ENCODE measurements at places on chromosomes 11 and 22.

GRCh38 chr11:56716379-56716854 lies 17.5 kb downstream of the OR9G1 start:
- no peak for DNase-seq

GRCh38 chr11:134345237-134345550 lies 13.4 kb downstream of the GLB1L2 start:
- no peak for DNase-seq

DNA sequence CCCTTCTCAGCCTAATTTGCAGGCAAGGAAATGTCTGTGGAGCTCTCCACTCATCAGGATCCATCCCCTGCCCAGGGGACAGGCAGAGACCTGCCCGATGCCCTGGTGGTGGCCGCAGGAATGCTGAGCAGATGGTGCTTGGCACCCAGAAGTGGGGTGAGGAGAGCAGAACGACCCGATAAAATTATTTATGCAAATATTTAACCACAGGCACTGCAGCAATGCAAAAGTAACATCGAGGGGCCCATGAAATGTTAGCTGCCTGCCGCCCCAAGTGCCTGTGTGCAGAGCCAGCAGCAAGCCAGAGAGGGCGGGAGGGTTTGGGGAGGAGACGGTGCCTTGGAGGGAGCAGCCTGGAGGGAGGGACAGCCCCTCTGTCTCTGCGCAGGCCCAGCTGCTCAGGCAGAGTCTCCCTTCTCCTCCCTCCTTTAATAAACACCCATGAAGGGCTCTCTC lies 205.5 kb downstream of the CTTN start:
- DNase-seq, result no peak

DNA sequence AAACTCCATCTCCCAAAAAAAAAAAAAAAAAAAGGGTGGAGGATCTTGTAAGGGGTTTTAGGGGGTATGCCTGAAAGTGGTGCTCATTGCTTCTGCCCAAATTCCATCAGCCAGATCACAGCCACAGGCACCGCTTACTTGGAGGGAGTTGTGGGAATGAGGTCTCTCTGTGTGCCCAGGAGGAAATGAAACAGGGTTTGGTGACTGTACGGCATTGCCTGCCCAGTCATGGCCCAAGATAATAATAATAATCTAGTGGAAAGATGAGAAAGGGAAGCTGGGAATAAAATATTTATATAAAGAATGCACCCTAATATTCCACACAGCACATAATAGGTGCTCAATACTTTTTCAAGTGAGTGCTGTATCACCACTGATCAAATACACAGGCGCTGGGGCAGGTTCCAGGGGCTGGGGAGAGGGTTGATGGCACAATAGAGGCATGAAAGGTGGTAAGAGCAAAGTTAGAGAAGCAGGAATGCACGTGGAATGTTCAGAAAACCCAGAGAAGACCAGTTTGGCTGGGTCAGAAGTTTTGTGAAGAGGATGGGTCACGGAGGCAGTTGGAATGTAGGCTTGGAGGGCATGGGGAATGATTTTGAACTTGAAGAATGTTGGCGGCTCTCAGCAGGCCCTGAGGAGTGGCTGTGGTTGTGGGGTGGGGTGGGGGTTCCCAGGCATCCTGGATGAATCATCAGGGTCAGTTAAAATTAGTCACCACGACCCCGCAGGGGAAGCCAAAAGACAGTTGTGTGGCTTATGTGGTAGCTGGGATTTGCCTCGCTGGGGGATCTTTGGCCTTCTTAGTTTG lies 12.5 kb upstream of the MB start:
- DNase-seq, result no peak

- DNase-seq, result no peak
Observed at GRCh38 chr11:47384498-47384897, 6.2 kb upstream of the SPI1 start.

DNA sequence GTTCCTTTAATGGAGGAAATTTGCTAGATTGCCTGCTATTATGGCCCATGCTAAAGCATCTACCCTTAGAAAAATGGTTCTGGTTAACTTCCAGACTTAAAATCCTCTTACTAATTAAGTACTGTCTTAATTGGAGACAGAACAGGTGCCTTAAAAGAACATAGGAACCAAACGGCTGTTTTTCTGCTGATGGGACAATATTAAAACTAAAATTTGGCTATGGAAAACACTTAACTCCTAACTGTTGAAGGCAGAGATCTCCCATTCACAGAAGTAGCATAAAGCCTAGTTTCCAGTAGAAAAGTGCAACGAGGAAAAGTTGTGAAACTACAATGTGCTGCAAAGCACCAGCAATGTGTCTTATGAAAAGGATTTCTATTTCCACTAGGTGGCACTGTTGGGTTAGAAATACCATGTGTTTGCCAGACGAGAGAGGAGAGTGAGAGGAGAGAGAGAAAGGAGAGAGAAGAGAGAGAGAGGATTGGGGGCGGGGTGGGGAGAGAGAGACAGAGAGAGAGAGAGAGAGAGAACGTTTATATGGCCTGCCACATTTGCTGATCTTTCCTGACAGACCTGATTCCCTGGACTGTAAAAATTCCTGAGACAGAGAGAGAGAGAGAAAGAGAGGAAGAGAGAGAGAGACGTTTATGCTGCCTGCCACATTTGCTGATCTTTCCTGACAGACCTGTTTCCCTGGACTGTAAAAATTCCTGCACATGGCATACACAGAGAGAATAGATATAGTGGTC lies 51.5 kb downstream of the FAM181B start:
- no peak for DNase-seq

- no peak for DNase-seq
Observed at GRCh38 chr11:27504205-27504604, 2.4 kb downstream of the LIN7C start.

DNA sequence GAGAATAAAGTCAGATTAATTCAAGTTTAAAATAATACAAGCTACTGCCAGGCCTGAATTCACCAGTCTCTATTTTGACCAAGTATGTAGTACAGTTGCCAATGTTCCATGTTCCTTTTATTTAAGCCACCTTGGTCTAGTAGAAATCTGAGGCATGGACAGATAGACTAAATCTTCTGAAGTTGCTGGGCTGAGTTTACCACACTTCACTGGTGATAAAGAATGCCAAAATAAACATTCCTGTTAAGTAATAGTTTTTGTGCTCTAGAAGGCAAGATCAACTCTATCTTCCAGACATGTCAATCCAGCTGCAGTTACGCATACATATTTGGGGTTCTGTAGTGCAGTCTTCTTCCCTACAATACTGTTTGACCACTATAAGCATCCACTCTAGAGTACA lies 83.9 kb upstream of the C11orf87 start:
- DNase-seq, result no peak

GRCh38 chr11:9808943-9809342 lies 145.1 kb downstream of the SWAP70 start:
- DNase-seq, result no peak

- no peak for DNase-seq
Observed at GRCh38 chr11:44767421-44767820, 40.7 kb downstream of the TSPAN18 start.

GRCh38 chr11:64252003-64252872 lies 908 bp downstream of the PLCB3 start:
- no peak for DNase-seq

DNA sequence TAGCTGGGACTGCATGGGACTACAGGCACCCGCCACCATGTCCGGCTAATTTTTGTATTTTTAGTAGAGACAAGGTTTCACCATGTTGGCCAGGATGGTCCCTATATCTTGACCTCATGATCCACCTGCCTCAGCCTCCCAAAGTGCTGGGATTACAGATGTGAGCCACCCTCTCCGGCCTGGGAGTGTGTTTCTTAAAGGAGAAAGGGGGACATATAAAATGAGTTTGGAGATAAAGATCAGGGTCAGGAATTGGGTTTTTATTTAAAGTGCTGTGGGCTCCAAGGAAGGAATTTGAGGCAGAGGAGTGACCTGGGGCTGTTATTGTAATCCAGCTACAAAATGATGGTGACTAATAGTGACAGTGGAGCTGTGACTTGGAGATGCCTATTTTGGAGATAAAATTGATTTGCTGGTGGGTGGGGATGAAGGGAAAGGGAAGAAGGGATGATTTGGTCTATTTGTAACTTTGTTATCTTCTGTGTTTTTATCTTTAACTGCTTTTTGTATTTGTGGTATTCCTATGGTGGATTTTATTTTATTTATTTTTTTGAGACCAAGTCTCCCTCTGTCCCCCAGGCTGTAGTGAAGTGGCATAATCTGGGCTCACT lies 5.0 kb downstream of the CRKL start:
- no peak for DNase-seq

GRCh38 chr11:92122561-92122960 lies 102.1 kb upstream of the FAT3 start:
- DNase-seq, result no peak

DNA sequence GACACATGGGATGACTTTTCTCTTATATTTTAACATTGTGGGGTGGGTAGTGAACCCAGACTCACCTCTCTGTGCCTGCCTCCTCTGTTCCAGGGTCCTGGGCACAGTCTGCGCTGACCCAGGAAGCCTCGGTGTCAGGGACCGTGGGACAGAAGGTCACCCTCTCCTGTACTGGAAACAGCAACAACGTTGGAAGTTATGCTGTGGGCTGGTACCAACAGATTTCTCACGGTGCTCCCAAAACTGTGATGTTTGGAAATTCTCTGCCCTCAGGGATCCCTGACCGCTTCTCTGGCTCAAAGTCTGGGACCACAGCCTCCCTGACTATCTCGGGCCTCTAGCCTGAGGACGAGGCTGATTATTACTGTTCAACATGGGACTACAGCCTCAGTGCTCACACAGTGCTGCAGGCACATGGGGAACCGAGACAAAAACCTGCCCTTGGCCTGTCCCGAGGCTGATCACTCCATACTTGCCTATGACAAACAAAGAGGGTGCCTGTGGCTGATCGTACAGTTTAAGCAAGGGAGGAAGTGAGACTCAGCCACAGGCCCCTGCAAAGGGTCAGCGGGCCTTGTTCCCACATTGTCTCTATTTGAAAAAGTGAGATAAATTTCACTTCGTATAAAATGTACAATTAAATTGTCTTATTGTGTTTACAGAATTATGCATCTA lies 43.7 kb upstream of the TOP3B start:
- DNase-seq, result no peak

GRCh38 chr11:129090056-129090455 lies 102.1 kb downstream of the ARHGAP32 start:
- DNase-seq, result no peak

- DNase-seq, result no peak
Observed at GRCh38 chr11:48129697-48130395, 86.8 kb upstream of the OR4B1 start.

DNA sequence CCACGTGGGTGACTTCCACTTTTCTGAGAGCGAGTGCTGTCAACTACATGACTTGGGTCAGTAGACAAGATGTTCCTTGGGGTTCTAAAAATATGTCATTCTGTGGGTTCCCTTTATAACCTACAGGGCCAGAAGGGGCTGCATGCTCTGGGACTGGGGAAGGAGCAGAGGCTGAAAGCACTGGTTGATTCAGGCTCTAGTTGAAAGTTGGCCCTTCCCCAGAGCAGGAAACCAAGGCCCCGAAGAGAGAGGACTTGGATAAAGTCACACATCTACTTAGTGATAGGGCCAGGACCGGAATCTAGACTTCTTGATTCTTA lies 9.9 kb downstream of the ADAMTS15 start:
- no peak for DNase-seq

GRCh38 chr11:102603091-102603490 lies 22.0 kb downstream of the MMP20 start:
- DNase-seq, result no peak

DNA sequence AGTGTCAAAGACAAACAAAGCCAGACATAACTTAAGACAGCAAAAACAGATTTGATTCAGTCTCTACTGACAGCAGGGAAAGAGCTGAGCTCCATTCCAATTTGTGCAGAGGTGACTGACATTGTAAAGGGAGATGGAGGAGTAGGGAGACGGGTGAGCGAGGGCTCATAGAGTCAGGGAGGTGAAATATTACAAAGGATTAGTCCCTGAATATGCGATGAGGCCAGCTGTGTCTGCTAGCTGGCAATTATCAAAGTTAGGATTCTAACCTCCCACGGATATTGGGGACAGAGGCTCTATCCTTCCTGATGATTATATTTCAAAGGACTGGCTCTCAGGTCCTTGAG lies 8.3 kb downstream of the PLAAT2 start:
- DNase-seq, result no peak

DNA sequence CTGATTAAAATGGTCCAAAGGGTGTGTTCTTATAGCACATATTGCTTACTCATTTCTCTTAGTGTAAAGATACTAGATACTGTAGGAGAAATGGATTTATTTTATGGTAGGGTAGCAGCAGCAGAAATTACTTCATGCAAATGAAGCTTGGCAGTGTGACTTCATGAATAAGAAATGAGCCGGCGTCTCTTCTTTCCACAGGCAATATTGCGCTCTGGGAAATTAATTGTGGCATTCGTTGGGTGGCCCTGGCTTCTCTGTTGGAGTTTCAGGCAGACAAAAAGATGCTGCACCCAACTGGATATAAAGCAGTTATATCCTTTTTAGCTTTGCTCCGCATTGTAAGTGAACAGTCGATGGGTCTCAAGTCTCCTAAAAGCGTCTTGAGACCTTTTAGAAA lies 211.0 kb upstream of the NAV2 start:
- DNase-seq, result no peak

GRCh38 chr22:25060522-25061071 lies 108.1 kb downstream of the KIAA1671 start:
- no peak for DNase-seq

DNA sequence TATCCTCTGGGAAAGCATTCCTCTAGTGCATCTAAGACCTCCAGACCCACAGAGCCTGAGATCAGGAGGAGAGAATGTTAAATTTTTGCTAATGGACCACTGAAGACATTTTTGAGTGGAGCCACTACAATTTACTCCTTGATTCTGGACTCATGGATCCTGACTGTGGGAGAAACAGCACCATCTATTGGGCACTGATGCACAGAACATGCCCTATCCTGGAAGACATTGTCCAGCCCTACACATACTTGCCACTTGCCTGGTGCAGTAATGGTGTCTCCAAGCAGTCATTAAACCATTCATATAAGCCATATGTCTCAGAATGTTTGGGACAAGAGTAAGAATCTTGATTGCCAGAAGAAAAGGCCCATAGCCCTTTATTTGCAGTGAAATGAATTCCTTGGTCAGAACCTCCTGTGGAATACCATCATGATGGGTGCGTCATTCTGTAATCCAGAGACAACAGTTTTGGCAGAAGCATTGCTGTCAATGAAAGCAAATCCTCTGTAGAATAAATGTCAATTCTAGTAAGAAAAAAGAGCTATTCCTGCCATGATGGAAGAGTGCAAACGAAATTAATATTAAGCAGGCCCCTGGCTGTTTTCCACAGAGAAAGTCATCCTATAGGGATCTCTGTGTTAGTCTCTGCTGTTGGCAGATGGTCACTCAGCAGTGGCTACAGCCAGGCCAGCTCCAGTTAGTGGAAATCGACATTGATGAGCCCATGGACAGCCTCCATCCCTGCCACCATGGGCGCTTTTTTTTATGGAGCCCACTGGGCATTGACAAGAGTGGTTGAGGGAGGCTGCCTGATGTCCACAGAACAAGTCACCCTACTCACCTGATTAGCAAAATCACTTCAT lies 43.5 kb downstream of the GGTLC2 start:
- DNase-seq, result no peak

GRCh38 chr22:47031628-47031915 lies 269.1 kb downstream of the TBC1D22A start:
- DNase-seq, result no peak

All from iPS DF 6.9 (cell line).